Hepatic stellate cell (primary cell): ENCODE measurements at places on chromosomes 7 and 10.

- DNase-seq: no peak
Observed at GRCh38 chr10:50946991-50947781, 61.8 kb upstream of the A1CF start.

DNA sequence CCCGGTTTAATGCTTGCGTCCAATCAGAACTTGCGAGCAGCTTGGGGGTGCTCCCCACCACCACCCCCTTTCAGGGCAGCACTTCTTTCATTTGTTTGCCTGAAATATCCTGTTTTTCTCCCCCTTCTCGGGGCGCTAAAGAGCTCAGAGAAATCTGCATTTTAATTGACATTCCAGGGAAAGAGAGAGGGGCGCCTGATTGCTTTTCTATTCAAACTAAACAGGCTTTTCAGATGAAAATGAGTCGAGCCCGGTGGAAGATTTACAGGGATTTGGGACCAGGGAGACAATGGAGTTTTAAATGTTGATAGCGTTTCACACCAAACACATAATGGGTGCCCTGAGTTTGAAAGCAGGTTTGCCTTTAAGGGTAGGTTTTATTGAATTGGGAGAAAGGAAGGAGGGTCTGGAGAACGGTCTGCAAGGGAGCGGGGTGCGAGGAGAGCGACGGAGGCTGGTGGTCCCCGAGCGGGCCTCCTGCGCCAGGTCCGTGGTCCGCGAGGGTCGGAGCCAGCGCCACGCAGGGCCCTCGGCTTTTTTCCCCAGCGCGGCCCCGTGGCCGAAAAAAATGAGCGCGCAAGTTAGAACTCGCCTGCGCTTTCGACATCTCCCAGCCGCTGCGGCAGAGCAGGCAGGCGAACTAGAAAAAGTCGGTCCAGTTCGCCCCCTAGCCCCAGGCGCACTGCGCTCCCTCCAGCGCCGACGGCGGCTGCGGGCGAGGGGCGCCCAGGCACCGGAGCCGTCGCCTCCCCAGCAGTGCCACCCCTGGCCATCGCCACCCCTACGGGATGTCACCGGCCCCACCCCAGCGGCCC lies 1.3 kb downstream of the FGFR2 start:
- no peak for DNase-seq

GRCh38 chr10:88417387-88418030 lies 165.6 kb downstream of the RNLS start:
- DNase-seq: no peak

GRCh38 chr10:130863044-130863443 lies 448.5 kb downstream of the TCERG1L start:
- no peak for DNase-seq

DNA sequence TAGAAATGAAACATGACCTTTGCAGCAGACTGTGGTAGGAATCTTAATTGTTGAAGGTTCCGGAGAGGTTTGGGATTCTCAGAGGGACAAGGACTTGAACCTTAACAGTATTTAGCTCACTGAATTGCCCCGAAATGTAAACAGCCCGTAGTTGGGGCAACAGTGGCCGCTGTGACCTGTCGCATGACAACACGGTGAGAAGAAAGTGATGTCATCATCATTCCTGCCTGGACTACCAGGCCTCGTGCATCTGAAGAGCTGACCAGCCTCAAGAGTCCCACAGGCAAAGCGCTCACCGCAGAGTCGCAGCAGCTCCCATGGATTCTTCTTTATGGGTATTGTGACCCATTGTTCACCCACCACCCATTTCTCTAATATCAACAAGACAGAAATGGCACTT lies 250.6 kb downstream of the KLF6 start:
- DNase-seq: no peak

DNA sequence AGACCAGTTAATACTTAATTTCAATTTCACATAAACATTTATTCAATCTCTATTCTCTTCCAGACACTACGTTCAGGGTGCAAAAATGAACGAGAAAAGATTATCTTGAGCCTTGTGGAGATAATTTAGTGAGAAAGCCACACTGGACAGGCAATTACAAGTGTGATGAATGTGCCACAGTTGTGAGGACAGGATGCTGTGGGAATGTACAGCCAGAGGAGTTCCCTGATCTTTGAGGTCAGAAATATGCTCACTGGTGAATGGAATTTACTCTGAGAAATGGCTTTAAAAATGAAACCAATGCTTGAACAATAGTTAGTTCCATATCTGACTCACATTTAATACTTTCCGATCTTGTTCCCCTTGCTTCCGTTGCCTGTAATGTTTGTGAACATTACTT lies 864.8 kb downstream of the GATA3 start:
- no peak for DNase-seq

GRCh38 chr7:44057181-44057848 lies 8.1 kb downstream of the PGAM2 start:
- no peak for DNase-seq

GRCh38 chr7:148408307-148408706 lies 182.3 kb upstream of the C7orf33 start:
- no peak for DNase-seq

- no peak for DNase-seq
Observed at GRCh38 chr10:100174699-100175677, 10.8 kb downstream of the ERLIN1 start.

GRCh38 chr10:76115131-76115470 lies 683.7 kb downstream of the LRMDA start:
- no peak for DNase-seq

DNA sequence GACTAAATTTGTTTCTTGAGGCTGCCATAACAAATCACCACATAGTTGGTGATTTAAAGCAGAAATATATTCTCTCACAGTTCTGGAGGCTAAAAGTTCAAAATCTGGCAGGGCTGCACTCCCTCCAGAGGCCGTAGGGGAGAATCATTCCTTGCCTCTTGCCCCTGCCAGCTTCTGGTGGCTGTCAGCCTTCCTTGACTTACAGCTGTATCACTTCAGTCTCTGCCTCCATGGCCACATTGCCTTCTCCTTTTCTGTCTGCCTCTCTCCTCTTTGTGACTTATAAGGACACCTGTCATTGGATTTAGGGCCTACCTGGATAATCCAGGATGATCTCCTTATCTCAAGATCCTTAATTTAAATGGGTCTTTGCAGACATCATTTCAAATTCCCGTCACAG lies 5.8 kb upstream of the LRRC4 start:
- no peak for DNase-seq

DNA sequence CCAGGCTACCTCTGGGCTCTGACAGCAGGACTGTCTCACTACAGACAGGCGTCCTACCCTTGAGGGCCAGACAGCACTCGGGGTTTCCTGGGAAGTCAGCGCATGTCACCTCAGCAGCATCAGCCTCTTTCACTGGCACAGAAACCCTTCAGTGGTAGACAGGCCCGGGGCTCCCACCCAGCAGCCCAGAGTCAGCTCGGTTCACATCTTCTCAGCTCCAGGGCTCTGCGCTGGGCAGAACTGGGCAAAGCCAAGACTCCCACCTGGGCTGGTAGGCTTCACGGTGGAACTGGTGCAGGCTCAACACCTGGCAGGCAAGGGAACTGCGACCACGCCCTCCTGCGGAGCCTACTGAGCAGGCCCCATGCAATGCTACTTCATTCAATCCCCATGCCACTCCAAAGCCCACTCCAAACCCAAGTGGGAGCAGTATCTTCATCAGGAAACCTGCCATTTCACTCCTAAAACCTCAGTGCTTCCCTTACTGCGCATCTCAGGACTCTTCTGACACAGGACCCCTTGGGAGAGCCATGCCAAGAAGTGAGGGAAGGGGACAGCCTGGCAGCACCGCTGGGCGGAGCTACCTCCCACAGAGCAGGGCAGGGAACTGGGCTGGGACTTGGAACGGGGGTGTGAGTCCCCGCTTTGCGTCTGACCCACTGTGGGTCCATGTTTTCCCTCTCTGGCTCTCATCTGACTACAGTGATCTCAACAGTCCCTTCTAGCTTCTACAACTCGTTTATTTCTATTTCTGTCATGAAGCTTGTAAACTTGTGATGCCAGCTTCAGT lies 60.4 kb downstream of the SCRN1 start:
- no peak for DNase-seq

GRCh38 chr10:102283488-102283887 lies 38.2 kb downstream of the GBF1 start:
- DNase-seq: no peak

- no peak for DNase-seq
Observed at GRCh38 chr7:38524786-38525185, 106.4 kb downstream of the AMPH start.

DNA sequence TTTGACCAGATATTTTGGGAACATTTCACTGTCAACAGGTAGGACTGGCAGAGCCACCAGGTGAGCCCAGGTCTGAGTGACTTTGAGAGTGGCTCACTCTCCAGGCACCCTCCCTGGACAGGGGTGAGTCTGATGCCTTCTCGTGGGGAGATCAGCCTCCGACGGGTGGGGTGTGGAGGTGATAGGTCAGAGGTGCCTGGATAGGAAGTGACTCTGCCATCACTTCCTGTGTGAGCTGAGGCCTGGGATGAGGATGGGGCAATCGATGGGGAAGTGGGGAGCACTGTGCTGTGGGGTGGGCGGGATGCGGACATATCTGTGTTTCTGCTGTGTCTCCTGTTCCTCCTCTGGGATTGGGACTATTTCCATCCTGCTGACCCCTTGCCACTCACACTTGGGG lies 34.6 kb downstream of the IFT22 start:
- no peak for DNase-seq

- DNase-seq: no peak
Observed at GRCh38 chr10:84763965-84764364, 435.6 kb downstream of the CCSER2 start.

GRCh38 chr7:134645478-134645877 lies 1.2 kb upstream of the BPGM start:
- no peak for DNase-seq

- peak; percentile 28 for DNase-seq
Observed at GRCh38 chr7:90298145-90299038, 22.7 kb downstream of the FAM237B start.

DNA sequence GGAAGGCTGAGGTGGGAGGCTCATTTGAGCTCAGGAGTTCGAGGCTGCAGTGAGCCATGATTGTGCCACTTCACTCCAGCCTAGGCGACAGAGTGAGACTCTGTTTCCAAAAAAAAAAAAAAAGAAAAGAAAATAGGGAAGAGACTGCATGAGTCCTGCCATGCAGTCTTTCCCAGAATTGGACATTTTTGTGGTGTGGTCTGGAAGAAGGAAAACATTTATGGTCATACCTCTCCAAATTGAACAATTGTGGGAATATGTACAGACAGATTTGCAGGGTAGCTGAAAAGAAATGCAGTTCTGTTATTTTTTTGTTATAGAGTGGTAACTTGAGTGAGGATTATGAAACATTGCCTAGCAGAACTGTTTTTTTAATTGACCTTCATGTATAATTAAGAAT lies 198.1 kb downstream of the AUTS2 start:
- no peak for DNase-seq

DNA sequence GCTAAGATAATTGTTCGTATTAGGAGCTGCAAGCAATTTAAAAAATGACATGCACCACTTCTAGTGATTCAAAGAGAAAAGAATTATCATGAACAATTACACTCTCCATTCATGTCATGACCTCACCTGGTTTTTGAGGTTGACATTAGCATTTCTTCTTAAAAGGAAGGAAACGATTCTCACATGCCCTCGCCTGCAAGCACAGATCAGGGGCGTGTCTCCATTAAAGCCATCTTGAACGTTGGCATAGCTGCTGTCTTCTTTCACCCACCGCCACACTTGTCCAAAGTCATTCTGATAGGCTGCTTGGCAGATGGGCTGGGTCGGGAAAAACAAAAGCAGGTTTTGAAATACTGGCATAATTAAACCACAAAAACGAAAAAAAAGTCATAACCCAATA lies 19.9 kb downstream of the ANKRD22 start:
- DNase-seq: no peak

DNA sequence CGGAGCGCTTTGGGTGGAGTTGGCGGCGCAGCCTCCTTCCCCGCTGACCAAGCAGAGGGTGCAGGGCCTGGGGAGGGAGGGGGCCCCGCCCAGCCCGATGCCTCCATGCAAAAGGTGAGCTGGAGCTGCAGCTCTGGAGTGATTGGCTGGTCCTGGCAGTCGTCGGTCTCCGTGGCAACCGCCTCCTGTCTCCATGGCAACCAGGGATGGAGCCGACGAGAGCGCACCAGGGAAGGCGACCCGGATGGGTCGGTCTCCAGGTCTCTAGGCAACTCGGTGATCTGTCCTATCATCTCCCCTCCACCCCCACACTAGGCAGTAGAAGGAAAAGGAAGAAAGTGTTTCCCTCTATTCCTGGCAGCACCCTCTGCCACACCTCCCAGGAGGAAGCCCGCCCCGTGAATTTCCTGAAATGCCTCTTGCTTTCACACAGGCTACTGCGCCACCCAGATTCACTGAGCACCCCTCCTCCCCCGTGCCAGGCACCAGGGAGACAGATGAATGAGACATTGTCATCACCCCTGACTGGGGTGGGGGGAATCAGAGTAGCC lies 647 bp upstream of the NACAD start:
- DNase-seq: peak; percentile 71

GRCh38 chr10:46282842-46283574 lies 3.8 kb upstream of the ANTXRL start:
- DNase-seq: peak; percentile 76
